Myometrial cell (primary cell): ENCODE measurements at places on chromosomes 5 and 9. TPM values are rescaled to one million over a fixed set of nuclear protein-coding genes. Genes with fewer than 3 reads are reported as not detected.

PCDHA1 gene
- total RNA-seq: not detected in 2 replicates

ANGPTL2 gene
- 3.0 and 4.3 TPM in 2 replicates for total RNA-seq

IL4 gene
- total RNA-seq: not detected in 2 replicates

PSD2 gene
- total RNA-seq: not detected in 2 replicates

OR1J2 gene
- not detected in 2 replicates for total RNA-seq

ARHGEF37 gene
- total RNA-seq: 0.89 and 2.9 TPM in 2 replicates

GNA14 gene
- not detected in 2 replicates for total RNA-seq

DBN1 gene
- total RNA-seq: 348 and 392 TPM in 2 replicates

RPS23 gene
- total RNA-seq: 2,875 and 3,254 TPM in 2 replicates

FNBP1 gene
- 11.2 and 16.7 TPM in 2 replicates for total RNA-seq

OR13C4 gene
- total RNA-seq: not detected in 2 replicates

DDX4 gene
- total RNA-seq: not detected in 2 replicates

SOWAHA gene
- total RNA-seq: under 0.01 TPM in 1 of 2 replicates, not detected in the other

DIPK1B gene
- total RNA-seq: 0.86 TPM in 1 of 2 replicates, not detected in the other

PLEKHG4B gene
- not detected in 2 replicates for total RNA-seq

NFIL3 gene
- 10.6 and 12.1 TPM in 2 replicates for total RNA-seq

IL9 gene
- total RNA-seq: not detected in 2 replicates

PCDHB7 gene
- total RNA-seq: under 0.01 and 1.4 TPM in 2 replicates
